ENCODE measurements at places on chromosomes 6 and 20.

- DNase-seq, result no peak
Observed at GRCh38 chr6:131303338-131303930, 168.2 kb downstream of the AKAP7 start.

DNA sequence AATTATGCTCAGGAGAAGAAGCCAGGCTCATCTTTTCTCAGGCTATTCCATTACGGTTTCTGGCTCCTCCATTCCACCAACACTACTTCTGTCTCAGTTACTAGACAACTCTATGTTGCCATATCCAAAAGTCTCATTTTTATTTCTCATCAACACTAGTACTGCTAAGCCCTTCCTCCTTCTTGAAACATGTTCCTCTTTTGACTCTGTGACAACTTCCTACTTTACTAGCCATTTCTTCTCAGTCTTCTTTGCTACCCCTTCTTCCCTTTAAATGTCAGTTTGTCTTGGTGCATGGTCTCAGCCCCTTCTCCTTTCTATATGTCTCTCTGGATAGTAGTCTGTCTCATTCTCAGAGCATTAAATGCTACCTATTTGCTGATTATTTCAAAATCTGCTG is 7.1 kb upstream of the ADGRG6 start:
- no peak for DNase-seq

- DNase-seq, result no peak
Observed at GRCh38 chr6:23650676-23651075, 475.3 kb upstream of the NRSN1 start.

- no peak for DNase-seq
Observed at GRCh38 chr6:143911028-143911427, 46.8 kb downstream of the ZC2HC1B start.

DNA sequence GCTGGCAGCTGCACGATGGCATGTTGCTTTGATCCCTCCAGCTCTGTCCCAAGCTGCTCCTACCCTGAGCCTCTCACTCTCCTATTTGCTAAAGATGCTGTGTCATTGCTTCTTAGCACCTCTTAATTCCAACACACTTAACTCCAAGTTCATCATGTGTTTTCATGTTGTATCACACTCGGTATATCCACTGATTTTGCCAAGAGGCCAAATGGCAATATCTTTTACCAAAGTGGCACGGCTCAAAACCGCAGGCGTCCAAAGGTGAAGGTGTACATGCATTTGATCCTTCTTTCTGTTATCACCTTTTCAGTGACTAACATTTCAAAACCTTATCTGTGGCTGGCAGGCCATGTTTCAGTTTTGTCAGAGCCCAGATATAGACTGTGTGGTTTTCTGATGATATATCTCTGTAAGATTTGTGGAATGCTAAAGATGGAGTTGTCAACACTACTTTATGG is 217.0 kb downstream of the TBX18 start:
- peak; percentile 4 for DNase-seq

DNA sequence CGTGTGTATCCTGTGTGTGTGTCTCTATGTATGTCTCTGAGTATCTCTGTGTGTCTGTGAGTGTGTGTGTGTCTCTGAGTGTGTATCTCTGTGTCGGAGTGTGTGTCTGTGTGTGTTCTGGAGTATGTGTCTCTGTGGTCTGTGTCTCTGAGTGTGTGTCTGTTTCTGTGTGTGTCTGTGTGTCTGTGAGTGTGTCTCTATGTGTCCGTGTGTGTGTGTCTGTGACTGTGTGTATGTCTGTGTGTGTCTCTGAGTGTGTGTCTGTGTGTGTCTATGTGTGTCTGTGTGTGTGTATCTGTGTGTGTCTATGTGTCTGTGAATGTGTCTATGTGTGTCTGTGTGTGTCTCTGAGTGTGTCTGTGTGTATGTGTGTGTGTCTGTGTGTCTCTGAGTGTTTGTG is 73.4 kb downstream of the SRC start:
- DNase-seq, result no peak

DNA sequence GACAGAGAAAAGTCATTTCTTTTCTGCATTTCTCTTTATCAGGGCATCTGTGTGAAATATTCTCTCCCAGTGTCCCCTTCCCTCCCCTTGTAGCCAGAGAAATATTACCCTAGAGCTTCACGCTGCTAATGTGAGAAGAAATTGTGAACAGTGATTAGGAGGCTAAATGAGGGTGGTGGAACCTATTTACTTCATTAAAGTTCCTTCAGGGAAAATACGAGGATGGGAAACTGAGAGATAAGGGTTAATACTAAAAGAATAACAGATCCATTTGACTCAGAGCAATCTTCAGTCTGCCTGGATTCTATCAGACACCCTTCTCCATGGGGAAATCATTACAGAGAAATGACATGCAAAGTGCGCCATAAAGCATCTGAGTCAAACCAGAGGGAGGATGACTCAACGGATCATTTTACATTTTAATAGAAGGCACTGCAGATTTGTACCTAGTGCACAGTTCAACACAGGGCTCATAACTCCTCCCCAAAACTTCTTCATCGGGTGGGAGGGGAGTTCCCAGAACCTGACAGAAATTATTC is 131.3 kb downstream of the GJA10 start:
- DNase-seq, result peak; percentile 86

DNA sequence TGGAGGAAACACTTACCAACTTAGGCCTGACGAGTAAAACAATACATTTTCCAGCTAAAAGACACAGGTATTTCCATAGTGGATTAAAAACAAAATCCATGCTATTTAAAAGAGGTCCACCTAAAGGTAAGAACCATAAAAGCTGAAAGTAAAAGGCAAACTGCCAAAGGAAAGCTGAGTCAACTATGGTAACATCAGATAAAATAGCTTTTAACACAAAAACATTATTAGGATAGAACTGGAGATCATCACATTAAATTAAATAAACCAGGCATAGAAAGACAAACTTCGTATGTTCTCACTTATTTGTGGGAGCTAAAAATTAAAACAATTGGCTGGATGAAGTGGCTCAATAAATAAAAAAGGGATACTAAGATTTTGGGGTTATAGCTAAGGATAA is 166.8 kb upstream of the SLC22A16 start:
- DNase-seq, result no peak

- no peak for DNase-seq
Observed at GRCh38 chr6:162438980-162439379, 288.6 kb downstream of the PRKN start.

- DNase-seq, result no peak
Observed at GRCh38 chr20:10239954-10240353, 21.3 kb downstream of the SNAP25 start.

DNA sequence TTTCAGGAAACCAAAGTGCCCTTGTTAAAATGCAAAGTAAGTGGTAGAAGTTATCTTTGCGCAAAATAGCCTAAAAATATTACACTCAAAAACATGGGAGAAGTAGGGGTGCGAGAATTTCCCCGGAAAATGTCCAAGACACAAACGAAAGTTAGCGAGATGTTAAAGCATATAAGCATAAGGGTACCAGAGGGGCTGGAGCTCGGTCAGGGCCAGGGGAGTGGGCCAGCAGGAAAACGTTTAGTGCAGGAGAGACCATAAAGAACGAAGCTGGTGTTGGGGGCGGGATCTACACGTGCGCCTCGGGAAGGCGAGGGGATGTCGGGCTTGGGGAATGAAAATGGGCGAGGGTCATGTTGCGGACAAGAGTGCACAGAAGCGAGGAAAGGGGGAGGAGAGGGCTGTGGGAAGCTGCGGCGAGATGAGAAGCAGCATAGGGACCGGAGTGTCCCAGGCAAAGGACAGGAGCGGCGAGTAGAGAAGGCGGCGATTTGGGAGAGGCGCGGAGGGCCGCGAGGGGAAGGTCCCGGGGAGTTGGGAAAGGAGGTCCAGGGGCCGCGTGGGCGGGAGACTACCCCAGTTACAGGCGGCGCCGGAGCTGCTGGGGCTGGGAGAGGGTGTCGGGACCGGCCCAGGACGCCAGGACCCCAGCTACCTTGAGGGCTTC is 600 bp downstream of the XPO5 start:
- DNase-seq, result no peak

DNA sequence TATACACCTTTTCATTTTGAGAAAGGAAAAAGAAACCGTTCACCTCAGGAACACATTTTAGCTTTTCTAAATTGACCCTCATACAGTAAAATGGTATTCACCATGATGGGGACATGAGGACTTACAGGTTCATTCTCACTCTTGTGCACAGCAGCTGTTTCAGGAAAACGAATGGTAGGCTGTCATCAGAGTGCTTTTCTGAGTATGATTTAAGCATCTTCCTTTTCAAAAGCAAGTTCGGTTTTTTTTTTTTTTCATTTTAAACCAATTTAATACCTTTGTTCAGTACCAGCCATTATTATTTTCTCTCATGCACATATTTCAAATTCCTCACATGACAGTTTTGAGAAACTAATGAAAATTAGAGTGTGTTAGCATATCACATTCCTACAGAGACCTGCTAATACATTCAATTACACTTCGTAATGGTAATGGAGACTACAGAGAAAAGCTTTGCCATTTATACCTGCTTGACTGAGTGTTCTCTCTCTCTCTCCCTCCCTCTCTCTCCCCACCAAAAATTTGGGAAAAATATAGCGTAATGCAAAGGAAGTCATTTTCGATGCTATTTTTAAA is 129.2 kb downstream of the SAMD5 start:
- no peak for DNase-seq

GRCh38 chr6:142728910-142729481 is 216.0 kb downstream of the HIVEP2 start:
- no peak for DNase-seq

DNA sequence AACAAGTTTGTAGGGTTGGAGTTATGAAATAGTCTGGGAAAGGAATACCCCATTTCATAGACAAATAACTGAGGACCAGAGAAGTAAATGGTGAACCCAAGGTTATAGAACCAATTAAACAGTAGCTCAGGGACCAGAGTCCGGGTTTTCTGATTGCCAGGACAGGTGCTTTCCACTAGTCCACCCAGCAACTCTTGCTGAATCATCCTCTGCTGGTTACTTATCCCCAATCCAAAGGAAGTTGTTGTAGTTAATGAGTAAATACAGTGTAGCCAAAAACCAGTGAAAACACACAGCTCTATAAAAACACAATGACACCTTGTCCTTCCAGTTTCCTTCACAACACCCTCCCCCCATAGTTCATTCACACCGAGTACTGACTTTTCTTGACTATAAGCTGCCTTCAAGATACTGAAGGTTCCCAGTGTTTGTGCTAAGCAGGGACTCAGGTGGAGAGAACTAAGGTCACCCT is 766 bp upstream of the TINAG start:
- DNase-seq, result no peak

DNA sequence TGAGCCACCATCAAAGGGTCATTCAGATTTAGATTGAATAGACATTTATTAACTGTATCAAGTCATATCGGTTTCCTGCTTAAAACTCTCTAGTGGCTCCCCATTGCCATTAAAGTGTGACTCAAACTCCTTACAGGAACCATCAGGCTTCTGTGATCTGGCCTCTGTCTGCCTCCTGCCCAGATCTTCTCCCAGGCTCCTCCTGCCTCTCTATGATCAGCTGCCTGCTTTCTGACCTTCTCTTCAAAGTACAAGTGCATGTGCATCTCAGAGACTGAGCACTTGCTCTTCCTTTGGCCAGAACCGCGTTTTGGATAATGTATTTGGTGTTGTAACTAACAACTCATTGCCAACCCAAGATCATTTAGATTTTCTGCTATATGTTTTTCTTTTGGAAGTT is 52.7 kb downstream of the IL20RA start:
- no peak for DNase-seq

DNA sequence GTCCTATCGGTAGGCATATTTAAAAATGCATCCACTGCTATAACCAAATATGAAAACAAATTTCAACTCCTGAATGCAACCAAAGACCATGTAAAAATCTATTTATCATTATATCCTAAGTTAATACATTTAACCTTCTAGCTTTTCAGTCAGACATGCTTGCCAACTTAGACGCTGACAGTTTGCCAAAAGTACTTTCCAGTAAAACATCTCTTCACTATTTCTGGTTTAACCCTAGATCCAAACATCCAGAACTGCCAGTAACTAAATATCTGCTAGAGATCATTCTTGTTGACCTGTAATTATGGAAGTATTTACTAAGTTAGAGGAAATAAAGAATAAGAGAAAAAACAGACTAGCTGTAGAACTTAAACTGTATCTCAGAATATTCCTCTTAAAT is 210.2 kb upstream of the THEMIS start:
- DNase-seq, result no peak

DNA sequence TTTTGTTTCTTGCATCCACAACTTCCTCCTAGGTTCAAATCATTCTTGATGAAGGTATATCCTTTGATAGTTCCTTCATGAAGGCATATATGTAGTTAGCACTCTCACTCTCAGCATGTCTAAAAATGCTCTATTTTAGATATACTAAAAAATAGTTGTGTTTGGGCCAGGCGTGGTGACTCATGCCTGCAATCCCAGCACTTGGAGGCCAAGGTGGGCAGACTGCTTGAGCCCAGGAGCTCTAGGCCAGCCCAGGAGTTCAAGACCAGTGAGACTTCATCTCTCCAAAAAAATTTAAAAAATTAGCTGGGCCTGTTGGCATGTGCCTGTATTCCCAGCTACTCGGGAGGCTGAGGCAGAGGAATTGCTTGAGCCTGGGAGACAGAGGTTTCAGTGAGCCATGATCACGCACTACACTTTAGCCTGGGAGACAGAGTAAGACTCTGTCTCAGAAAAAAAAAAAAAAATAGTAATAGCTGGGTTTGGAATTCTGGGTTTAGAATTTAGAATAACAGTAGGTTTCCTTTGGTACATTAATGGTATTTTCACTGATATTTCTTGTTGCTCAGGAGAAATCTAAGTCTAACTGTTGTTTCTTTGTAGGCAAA is 7.0 kb downstream of the SERAC1 start:
- DNase-seq, result no peak

DNA sequence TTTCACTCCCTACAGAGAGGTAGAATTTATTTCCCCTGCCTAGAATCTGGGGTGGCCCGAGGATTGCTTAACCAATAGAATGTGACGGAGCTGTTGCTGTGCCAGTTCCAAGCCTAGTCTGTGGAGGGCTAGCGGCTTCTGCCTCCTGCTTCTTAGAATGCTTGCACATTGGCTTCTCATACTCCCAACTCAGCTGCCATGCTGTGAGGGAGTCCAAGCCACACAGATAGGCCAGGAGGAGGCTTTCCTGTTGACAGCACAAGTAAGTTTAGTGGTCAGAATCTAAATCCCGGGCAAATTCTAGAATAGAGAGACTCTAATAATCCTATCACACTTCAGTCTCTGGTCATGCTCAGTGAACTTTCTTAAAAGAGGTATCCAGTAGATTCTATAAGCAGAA is 57.5 kb upstream of the SNRPB2 start:
- no peak for DNase-seq

GRCh38 chr6:165850434-165851019 is 187.5 kb upstream of the PDE10A start:
- DNase-seq, result peak; percentile 54

DNA sequence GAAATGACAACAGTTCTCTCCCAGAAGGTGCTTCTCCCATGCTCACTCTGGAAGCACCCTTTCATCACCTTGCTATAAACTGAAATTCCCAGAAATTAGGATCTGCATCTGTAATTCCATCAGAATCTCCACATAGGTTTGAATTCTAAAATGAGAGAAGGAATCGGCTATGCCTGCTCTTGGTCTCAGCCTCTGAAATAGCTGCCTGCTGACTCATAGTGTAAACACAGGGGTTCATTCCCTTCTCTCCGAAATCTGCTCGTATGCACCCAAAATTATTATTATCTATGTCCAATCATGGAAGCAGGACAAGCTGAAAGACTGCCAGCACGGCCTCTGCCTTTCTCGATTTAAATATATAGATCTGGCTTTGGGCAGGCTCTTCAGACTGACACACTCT is 74.6 kb upstream of the TAB2 start:
- no peak for DNase-seq
